ENCODE measurements at places on chromosomes 7 and 10. TPM values are rescaled to one million over a fixed set of nuclear protein-coding genes. Genes with fewer than 3 reads are reported as not detected.

- no peak for DNase-seq
Observed at GRCh38 chr7:27689591-27690164, 27.0 kb upstream of the HIBADH start.

DNA sequence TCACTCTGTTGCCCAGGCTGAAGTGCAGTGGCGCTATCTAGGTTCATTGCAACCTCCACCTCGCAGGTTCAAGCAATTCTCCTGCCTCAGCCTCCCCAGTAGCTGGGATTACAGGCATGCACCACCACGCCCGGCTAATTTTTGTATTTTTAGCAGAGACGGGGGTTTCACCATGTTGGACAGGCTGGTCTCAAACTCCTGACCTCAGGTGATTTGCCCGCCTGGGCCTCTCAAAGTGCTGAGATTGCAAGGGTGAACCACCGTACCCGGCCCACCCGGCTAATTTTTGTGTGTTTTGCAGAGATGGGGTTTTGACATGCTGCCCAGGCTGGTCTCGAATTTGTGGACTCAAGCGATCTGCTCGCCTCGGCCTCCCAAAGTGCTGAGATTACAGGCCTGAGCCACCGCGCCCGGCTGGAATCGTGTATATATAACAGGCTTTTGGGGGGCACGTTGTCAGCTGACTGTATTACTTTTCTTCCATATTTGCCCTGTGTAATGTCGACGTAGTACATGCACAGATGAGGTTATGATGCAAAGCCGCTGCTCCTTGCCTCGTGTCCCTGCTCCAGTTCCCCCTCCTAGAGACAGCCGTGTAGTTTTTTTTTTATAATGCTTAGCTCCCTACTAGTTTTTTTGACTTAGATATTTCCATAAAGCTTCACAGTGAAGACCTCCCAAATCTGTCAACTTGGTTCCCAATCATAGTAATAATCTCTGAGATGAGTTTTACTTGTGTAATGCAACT lies 883 bp upstream of the TRA2A start:
- DNase-seq, result no peak

GRCh38 chr10:61890881-61891409 lies 10.6 kb upstream of the ARID5B start:
- no peak for DNase-seq

GRCh38 chr7:125927556-125927955 lies 997.9 kb upstream of the POT1 start:
- no peak for DNase-seq

Gene ADCYAP1R1
- 5.8 TPM for total RNA-seq

Gene PTF1A
- total RNA-seq, result not detected

Gene KNDC1
- total RNA-seq, result not detected

DNA sequence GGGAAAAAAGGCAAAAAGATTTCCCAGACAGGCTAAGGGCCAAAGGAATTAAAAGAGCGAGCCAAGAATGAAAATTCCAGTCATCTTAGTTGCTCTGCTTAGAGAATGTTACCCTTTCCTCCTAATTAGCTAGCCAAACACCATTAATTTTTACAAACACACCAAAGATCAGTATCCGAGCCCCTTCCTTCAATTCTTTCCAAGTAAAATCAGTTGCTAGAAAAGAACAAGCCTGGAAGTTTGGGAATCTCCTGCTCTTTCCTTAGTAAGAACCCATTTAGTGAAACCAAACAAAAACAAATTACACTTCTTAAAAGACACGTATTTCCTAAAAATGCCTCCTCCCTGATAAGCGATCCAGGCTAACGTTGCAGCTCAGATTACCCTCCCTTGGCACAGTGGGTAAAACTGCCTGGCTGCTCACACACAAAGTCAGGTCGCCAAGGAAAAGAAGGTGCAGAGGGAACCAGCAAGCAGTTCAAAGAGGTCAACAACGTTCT lies 57.1 kb upstream of the ABLIM1 start:
- DNase-seq, result no peak

DNA sequence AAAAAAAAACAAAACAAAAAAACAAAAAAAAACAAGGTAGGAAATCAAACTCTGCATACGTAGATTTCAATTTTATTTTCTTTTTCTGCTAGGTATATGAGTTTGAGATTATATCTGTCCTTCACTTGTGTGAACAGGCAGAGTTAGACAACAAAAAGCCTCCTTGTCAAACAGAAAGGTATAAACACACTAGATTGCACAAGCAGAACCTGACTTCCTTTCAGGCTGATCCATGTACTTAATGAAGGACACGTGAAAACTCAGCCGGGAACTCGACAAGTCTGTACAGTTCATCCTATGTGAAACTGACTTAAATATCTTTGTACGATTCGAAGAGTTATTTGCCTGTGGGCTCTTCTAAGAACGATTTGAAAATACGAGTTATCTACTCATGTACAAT lies 254.1 kb downstream of the ARL4A start:
- no peak for DNase-seq

Gene ACBD7
- not detected for total RNA-seq

DNA sequence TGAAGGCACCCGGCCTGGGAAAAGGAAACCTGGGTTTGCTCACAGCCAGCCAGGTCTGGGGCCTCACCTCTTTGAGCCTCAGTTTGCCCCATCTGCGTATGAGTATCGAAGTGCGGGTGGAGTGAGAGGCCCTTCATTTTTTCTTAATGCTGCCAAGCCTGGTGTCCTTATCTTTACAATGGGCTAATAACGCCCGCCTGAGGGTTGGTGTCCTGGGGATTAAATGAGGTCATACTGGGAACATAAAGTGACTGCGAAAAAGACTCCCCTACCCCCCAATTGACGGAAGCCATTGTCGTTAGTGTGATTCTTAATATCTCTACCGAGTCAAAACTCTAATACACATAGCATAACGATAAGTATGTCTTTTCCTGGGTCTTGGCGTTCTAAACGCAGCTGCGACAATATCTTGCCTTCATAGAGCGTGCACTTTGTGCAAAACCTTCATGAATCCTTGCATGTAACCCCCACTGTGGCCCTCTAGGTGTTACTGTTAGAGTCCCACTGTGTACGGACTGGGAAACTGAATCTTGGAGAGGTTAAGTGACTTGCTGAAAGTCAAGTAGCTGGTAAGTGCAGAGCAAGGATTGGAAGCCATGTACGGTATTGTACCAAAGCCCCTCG lies 11.4 kb upstream of the GRB10 start:
- no peak for DNase-seq

DNA sequence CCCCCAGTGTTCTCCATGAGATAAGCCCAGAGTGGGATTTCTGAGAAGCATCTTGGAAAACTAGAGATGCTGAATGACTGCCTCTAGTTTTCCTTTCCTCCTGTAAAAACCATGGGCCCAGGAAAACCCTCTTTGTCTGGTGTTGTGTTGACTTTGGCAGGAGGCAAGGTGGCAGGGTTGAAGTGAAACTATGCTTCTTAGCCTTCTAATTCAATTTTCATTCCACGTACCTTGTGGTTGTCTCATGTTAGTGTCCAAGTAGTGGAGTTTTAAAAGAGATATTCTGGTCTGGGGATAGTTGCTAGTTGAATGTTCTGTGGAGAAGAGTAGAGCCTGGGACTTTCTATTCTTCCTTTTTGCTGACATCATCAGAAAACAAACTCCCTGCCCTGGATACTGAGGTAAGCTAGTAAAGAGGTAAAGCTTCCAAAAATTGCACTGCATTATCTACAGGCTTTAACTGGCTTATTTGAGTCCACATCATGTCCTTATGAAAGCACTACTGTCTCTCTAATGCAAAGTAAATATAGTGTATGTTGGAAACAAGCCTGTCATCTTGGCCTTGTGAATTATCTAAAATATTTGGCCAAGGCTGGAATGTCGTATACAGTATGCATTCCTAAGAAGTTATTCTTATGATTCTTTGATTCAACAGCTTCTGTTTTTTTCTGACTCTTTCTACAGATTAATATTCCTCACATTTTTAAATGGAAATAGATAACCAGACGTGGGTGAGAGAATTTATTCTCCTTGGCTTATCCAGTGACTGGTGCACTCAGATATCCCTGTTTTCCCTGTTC lies at the start of gene OR2F2:
TSS of gene OR2F2 (plus strand) at position 708 of the 800 bp plus-strand sequence. CDS start at position 708, 0 bp downstream.
- DNase-seq, result no peak

GRCh38 chr7:85630904-85631600 lies 444.2 kb upstream of the SEMA3D start:
- no peak for DNase-seq

DNA sequence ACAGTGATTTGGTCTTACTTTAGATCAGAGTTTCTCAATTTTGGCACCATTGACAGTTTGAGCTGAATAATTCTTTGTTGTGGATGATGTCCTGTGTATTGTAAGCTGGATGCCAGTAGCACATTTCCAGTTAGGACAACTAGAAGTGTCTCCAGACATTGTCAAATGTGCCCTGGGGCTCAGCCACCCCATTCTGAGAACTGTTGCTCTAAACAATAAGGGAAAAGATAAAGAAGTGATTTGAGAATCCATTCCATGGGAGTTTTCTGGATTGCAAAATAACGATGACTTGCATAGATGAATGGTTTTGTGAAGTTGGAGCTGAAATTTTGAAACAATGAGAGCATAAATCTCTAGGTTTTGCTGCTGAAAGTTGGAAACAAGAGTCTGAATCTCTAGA lies 44.6 kb downstream of the NUP205 start:
- no peak for DNase-seq

DNA sequence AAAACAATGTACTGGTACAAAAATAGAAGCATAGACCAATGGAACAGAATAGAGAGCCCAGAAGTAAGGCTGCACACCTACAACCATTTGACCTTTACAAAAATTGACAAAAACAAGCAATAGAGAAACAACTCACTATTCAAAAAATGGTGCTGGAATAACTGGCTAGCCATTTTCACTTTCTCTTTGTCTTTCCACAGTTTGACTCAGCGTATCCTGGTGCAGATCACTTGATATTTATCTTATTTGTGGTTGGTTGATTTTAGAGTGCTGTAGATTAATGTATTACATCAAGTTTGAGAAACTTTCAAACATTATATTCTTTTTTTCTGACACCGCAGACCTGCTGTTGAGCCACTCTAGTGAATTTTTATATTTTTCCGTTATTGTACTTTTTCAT lies 381.4 kb downstream of the DGKB start:
- no peak for DNase-seq

- DNase-seq, result no peak
Observed at GRCh38 chr10:18164093-18164492, 23.9 kb downstream of the CACNB2 start.

Gene MSMB
- total RNA-seq, result not detected

- DNase-seq, result no peak
Observed at GRCh38 chr7:123557016-123557397, 611 bp downstream of the NDUFA5 start.

DNA sequence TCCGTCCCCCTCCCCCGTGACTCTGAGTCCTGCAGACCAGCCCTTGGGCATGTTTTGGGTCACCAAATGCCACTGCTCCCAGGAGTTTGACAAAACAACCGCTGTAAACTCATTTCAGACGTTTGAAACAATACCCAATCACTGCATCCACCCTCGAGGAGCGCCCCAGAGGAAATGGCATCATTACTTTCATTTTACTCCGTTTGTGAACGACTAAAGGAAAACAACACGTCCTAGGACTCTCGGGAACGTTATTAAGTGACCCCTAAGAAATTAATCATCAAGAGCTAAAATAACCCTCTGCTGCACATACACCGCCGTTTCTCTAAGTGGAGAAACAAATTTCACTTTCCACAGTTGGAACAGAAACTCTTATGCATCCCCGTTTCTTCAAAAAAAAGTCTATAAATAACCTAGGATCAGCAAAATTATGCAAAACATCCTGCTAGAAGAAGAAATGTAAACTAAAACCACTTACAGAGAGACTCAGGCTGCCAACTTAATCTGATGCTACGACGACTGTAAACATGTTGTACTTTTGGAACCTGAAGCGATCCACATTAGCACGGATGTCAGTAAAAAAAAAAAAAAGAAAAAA lies 109.9 kb upstream of the EFCAB10 start:
- DNase-seq, result peak; percentile 14

Gene GJD4
- total RNA-seq, result not detected

- no peak for DNase-seq
Observed at GRCh38 chr7:6615723-6616555, 529 bp downstream of the ZNF853 start.

Gene NODAL
- not detected for total RNA-seq

- no peak for DNase-seq
Observed at GRCh38 chr7:105796365-105796764, 80.0 kb downstream of the ATXN7L1 start.

DNA sequence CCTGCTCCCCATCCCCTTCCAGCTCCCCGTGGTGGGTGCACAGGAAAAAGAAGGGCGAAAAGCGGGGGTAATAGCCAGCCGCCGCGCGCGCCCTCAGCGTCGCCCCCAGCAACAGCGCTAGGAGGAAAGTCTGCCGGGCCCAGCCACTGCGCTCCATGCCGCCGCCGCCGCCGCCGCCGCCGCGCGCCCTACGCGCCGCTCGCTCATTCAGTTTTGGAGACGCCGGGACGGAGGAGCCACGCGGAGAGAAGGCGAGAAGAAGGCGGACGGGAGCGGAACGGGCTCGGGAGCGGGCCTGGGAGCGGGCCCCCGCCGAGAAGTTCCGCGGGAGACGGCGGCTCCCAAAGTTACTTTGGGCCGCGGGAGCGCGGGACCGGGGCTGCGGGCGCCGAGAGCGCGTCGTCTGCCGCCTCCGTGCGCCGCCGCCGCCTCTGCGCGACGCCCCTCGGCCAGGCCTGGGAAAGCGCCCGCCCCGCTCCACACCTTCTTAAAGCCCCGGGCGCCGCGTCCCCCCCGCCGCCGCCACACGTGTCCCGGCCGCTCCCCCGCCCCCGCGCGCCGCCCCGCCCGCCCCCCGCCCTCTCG lies at the start of gene RELN:
TSS of gene RELN (minus strand) at position 459 of the 585 bp plus-strand sequence. CDS start at position 157, 302 bp downstream.
- DNase-seq, result no peak

- DNase-seq, result peak; percentile 68
Observed at GRCh38 chr10:4656576-4657194, 169.3 kb upstream of the AKR1E2 start.

- no peak for DNase-seq
Observed at GRCh38 chr7:57201895-57202210, 69.6 kb upstream of the ZNF479 start.

- DNase-seq, result no peak
Observed at GRCh38 chr7:123417580-123417979, 116.8 kb downstream of the IQUB start.

Gene SPDYE3
- not detected for total RNA-seq

Gene AKR1C8
- not detected for total RNA-seq

- DNase-seq, result no peak
Observed at GRCh38 chr7:153397906-153398305, 638.4 kb downstream of the ACTR3B start.

GRCh38 chr7:111138193-111138569 lies 47.3 kb downstream of the LRRN3 start:
- DNase-seq, result no peak
